A172 (cell line): ENCODE measurements at places on chromosomes 1 and 21.

DNA sequence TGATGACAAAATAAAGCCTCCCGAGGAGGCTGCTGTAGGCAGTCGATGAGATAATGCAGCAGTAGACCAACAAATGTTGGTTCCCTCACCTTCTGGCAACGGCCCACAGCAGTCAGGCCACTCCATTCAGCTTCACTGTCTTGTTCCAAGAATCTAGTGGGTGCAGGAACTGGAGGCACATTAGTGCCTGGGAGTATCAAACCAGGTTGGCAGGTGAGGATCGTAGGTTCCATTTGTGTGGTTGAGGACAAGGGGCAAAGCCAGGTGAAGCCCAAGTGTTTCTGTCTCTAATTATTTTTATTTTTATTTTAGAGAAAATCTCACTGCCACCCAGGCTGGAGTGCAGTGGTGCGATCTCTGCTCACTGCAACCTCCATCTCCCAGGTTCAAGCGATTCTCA is 13.3 kb downstream of the FBXO2 start:
- DNase-seq = no peak

- DNase-seq = peak; percentile 17
Observed at GRCh38 chr1:8962812-8963530, 17.3 kb downstream of the CA6 start.

GRCh38 chr1:7940745-7941436 is at the start of gene TNFRSF9:
TNFRSF9 (minus strand) TSS chr1:7940839; CDS start chr1:7939994, 845 bp downstream.
- DNase-seq = peak; percentile 64

DNA sequence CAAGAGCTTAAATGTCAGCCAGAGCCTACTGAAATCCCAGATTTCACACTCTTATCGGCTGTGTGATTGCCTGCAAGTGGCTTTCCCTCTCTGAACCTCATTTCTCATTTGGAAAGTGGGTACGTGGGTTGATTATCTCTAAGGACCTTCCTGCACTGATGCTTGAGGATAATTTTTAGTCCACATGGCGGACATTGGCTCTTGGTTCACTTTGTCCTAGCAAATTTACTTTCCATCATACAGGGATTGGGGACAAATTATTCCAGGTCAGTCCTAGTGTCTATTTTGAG is 111.6 kb downstream of the ACTL8 start:
- DNase-seq = no peak

GRCh38 chr1:9716404-9717192 is 65.1 kb downstream of the PIK3CD start:
- DNase-seq = no peak
